Stimulated activated CD8-positive, alpha-beta memory T cell treated with anti-CD3 and anti-CD28 coated beads, Interleukin-15, amount 100 ng/mL, for 4 hours (primary cell): ENCODE measurements at places on chromosomes 1 and 21.

- DNase-seq: no peak
Measured at GRCh38 chr1:26434161-26434752, 2.1 kb downstream of the DHDDS start.

DNA sequence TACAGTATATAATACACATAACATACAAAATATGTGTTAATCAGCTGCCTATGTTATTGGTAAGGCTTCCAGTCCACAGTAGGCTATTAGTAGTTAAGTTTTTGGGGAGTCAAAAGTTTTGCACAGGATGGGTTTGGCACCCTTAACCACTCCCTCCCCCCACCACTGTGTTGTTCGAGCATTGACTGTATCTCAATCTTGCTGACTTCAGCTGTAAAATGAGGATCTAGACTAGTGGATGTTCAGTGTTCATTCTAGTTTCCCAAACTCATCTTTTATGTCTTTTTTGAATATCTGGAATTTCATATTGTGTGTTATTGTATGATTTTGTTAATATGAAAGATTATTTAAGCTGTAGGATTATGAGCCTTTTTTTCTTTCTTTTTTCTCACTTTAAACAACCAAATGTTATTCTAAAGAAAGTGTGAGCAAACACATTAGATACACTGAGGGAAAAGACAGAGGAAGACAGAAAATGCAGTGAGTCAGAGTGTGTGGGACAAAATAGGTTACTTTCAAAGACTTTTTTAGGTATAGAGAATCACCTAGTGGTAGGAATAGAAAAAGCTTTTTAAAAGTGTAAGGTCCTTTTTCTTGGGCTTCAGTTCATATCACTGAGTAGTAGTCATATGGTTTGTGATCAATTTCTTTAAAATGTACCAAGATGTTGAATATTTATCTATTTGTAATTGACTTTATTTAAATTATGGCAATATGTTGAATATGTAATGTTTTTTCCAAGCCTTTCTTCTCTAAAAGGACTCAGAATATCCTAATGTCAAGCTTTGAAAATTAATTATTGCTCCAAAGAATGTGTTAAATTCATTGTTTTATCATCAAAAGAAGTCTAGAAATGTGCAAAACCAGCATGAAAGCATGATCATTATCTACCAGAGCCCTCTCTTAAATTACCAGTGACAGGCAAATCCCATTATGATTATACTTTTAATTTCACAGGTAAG lies 17.9 kb upstream of the CENPF start:
- DNase-seq: no peak

GRCh38 chr1:198168227-198168626 lies 11.4 kb downstream of the NEK7 start:
- DNase-seq: no peak

DNA sequence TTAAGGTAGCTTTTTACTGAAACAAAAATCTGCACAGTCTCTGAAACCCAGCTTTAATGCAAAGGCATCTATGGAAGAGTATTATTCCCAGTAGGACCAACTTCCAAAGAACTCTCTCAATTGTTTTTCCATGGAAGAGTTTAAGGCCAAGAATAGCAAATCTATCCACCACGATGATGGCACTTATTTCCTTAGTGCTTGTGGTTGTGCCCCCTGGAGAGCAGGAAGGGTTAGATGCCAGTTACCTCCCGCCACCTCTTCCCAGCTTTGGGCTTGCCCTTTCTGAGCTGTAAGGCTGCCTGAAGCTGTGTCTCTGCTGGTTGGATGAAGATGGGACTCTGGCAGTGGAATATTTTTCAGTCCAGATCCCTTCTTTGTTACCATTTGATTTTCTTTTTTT lies 4.8 kb upstream of the ATP1A1 start:
- DNase-seq: no peak

GRCh38 chr1:65049941-65050713 lies 83.8 kb upstream of the JAK1 start:
- DNase-seq: no peak

DNA sequence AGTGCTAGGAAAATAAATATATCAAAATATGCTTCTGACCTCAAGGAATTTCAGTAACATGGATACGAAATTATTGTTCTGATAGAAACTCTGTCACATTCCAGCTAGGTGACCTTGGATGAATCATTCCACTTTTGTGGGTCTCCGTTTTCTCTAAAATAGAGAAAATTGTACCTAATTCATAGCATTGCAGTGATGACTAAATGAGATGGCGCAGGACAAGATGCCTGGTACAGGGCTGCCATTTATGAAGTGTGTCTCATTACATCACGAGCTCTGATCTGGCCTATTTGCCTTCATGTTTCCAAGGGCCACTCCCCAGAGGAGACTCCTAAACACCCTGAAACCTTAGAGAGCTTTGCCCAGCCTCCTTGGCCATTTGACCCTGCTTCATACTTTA lies 480.0 kb upstream of the USP24 start:
- no peak for DNase-seq

- no peak for DNase-seq
Measured at GRCh38 chr1:239879321-239880170, 212.1 kb upstream of the FMN2 start.

DNA sequence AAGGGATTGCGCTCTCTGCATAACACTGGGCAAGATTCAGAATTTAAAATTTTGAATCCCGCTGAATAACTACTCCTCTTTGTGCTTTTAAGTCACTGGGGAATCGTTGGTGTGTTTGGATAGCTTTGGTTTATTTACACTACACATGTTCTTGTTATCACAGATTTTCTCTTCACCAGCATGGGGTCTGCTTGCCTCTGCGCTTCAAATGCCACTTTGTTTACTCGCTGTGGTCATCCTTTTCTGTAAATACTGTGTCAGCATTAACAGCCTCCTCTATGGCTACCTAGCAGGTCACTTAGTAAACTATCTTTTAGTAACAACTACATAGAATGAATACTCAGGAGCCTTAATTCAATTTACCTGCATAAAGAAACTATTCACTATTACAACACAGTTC lies 14.4 kb upstream of the KCNH1 start:
- no peak for DNase-seq

DNA sequence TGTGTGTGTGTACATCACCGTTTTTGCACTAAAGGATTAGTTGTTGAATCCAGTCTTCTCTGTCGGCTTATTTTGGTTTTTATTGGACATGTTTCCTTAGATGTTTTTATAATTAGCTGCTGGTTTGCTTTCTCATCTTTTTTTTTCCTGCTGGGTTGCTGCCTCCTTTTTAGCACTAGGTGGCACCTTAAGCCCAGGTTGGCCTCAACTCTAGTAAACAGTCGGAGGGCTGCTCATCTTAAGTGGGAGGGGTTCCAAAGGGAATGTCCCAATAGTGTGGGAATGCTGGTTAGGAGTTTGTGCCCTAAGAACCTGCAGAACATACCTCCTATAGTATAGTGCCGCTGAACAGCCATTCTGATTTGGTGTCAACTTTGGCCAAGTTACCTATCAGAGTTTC lies 570.1 kb upstream of the CXADR start:
- DNase-seq: no peak
